ENCODE measurements at places on chromosomes 4 and X. TPM values are rescaled to one million over a fixed set of nuclear protein-coding genes. Genes with fewer than 3 reads are reported as not detected.

The CRLF2 gene
- total RNA-seq, result 1.3 TPM

- no peak overlapping the region for H3K4me3 ChIP-seq
- H3K27me3 ChIP-seq, result no peaks in the 10 kb centered on the region
- no peak for DNase-seq
- no peak overlapping the region for H3K27ac ChIP-seq
Observed at GRCh38 chr4:85381968-85382367, 93.0 kb upstream of the ARHGAP24 start.

GRCh38 chr4:113071805-113072204 lies 22.4 kb downstream of the ANK2 start:
- H3K4me3 ChIP-seq, result no peak overlapping the region
- H3K36me3 ChIP-seq, result no peaks in the 10 kb centered on the region
- no peaks in the 10 kb centered on the region for H3K27me3 ChIP-seq
- no peaks in the 10 kb centered on the region for H3K4me1 ChIP-seq
- DNase-seq, result no peak
- no peak overlapping the region for H3K27ac ChIP-seq

- DNase-seq, result no peak
- no peak overlapping the region for H3K4me3 ChIP-seq
- H3K27ac ChIP-seq, result no peak overlapping the region
Observed at GRCh38 chr4:41949531-41949930, 14.3 kb downstream of the TMEM33 start.

The KIT gene
- total RNA-seq, result 28.5 TPM

All from lower lobe of right lung (tissue), 2 donors.